ENCODE measurements at places on chromosomes 11 and 22.

DNA sequence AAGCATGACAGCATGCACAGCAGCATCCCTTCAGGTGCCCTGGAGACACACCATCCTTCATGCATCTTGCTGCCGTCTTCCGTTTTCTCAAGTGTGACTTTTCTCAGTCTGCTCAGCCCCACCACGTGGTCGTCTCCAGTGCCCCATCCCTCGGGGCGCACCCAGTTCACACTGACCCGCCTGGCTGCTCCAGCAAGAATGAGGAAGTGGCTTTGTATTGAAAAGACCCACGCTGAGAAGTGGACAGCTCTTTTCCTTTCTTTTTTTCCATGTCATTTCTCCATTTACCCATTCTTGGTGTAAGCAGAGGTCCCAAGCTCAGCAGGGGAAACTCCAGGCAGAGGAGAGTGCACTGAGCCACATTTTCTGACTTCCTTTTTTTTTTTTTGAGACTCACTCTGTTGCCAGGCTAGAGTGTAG is 14.5 kb downstream of the SERPINH1 start:
- H3K36me3 ChIP-seq, result peaks cover 29% of the 10 kb centered on the region
- no peak overlapping the region for H3K4me3 ChIP-seq
- no peaks in the 10 kb centered on the region for H3K4me1 ChIP-seq
- DNase-seq, result no peak
- no peak overlapping the region for H3K27ac ChIP-seq

DNA sequence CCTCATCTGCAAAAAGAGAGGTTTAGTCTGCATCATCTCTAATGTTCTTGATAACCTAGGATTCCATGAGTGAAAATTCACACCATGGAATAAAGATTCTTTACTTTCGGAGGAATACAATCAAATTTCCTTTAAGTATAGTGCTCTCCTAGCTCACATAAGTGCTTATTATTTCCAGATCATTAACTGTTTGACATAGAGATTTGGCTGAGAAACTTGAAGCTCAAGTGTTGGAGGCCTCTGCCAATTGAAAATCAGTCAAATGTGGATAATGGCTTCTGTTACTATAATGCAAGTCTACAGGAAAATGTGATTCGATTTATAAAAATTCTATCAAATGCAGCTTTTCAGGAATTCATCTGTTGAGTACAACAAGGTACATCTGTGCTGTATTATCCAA is 144.6 kb downstream of the KIF18A start:
- no peaks in the 10 kb centered on the region for H3K27me3 ChIP-seq
- no peaks in the 10 kb centered on the region for H3K36me3 ChIP-seq
- no peaks in the 10 kb centered on the region for H3K4me1 ChIP-seq
- H3K4me3 ChIP-seq, result no peak overlapping the region

GRCh38 chr11:94753630-94754029 is 14.5 kb upstream of the AMOTL1 start:
- H3K4me1 ChIP-seq, result no peaks in the 10 kb centered on the region
- H3K27me3 ChIP-seq, result peaks cover 91% of the 10 kb centered on the region
- H3K4me3 ChIP-seq, result no peak overlapping the region
- no peak overlapping the region for H3K27ac ChIP-seq

GRCh38 chr11:2737866-2738265 is 38.1 kb upstream of the KCNQ1OT1 start:
- H3K4me3 ChIP-seq, result no peak overlapping the region
- H3K27ac ChIP-seq, result no peak overlapping the region
- no peaks in the 10 kb centered on the region for H3K27me3 ChIP-seq
- H3K4me1 ChIP-seq, result peaks cover 6% of the 10 kb centered on the region

GRCh38 chr11:15618583-15619032 is 503.9 kb downstream of the INSC start:
- no peak for DNase-seq
- H3K36me3 ChIP-seq, result no peaks in the 10 kb centered on the region
- H3K4me1 ChIP-seq, result peaks cover 18% of the 10 kb centered on the region
- no peak overlapping the region for H3K27ac ChIP-seq
- H3K27me3 ChIP-seq, result no peaks in the 10 kb centered on the region
- no peak overlapping the region for H3K4me3 ChIP-seq

GRCh38 chr11:81725701-81726100 is 1008.0 kb downstream of the FAM181B start:
- no peaks in the 10 kb centered on the region for H3K4me1 ChIP-seq
- no peaks in the 10 kb centered on the region for H3K27me3 ChIP-seq
- no peak for DNase-seq
- H3K27ac ChIP-seq, result no peak overlapping the region
- no peak overlapping the region for H3K4me3 ChIP-seq

- no peak for DNase-seq
- H3K36me3 ChIP-seq, result no peaks in the 10 kb centered on the region
- no peak overlapping the region for H3K4me3 ChIP-seq
- H3K4me1 ChIP-seq, result no peaks in the 10 kb centered on the region
These were observed 22.4 kb upstream of the FLRT1 start for GRCh38 chr11:64013141-64013896.

DNA sequence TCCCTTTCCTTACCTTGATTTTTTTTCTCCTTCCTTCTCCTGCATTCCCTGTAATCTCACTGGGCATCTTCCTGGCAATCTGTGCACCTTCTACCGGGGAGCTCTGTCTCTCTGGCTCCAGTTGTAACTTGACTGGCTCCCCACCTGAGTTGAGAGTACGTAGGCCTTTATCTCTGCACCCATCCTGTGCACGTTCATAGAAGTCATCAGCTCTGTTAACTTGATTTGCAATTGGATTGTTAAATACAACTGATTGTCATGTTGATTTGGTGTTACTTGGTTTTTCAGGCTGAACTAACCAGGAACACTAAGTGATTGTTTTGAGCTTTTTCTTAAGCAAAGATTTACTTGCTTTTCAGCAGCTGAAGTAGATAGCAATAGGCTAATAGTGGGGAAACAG is 11.8 kb downstream of the SWAP70 start:
- H3K4me3 ChIP-seq, result no peak overlapping the region
- no peak for DNase-seq
- H3K27ac ChIP-seq, result peak overlapping the region; percentile 15
- peaks cover 3% of the 10 kb centered on the region for H3K4me1 ChIP-seq

- no peaks in the 10 kb centered on the region for H3K27me3 ChIP-seq
- no peaks in the 10 kb centered on the region for H3K36me3 ChIP-seq
- peaks cover 13% of the 10 kb centered on the region for H3K4me1 ChIP-seq
- H3K4me3 ChIP-seq, result no peak overlapping the region
These were observed 26.0 kb upstream of the HORMAD2 start for GRCh38 chr22:30054067-30054763.

GRCh38 chr22:41576877-41577276 is 12.8 kb downstream of the PMM1 start:
- DNase-seq, result peak; percentile 48
- H3K4me1 ChIP-seq, result no peaks in the 10 kb centered on the region
- H3K36me3 ChIP-seq, result no peaks in the 10 kb centered on the region
- H3K27ac ChIP-seq, result no peak overlapping the region

DNA sequence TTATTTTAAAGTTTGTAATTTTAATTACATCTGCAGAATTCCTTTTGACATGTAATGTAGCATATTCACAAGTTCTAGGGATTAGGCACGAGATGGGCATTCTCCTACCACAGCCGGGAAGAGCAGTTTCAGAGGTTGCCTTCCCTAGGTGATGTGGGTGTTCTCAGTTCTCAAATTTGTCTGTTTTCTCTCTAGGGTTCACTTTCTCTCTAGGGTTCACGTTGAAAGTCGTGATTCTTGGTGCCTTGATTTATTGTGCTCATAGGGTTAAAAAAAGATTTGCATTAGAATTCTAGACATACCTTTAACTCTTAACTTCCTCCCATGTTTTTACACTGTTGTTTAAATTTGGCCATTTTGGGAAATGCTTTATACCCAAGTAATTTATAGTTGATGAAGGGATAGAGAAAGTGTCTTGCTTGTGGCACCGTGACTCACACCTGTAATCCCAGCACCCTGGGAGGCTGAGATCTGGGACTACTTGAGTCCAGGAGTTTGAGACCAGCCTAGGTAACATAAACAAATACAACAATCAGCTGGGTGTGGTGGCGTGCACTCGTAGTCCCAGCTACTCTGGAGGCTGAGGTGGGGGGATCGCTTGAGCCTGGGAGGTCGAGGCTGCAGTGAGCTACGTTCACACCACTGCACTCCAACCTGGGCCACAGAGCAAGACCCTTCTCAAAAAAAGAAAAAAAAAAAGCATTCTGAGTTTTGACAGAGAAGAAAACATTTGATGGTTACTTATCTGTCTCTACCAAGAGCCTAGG is 3.6 kb downstream of the MED15 start:
- H3K4me1 ChIP-seq, result peaks cover 22% of the 10 kb centered on the region
- peak overlapping the region; percentile 92 for H3K27ac ChIP-seq
- no peaks in the 10 kb centered on the region for H3K36me3 ChIP-seq
- H3K27me3 ChIP-seq, result no peaks in the 10 kb centered on the region

DNA sequence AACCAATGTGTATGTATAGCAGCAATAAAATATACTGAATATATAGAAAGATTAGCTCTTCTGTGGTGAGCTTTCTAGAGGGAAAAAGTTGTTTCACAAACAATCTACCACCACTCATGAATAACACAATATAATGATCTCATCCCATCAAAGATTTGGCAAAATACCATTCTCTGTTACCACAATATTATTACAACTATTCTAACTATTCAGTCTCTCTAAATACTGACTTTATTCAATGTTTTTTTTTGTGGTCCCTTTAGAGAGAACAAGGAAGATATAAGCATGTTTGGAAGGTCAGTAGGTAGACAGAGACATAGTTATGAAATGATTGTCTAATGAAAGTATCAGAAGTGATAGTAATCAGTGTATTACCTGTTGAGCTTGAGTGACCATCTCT is 7.8 kb downstream of the CCDC90B start:
- no peak overlapping the region for H3K4me3 ChIP-seq
- no peak for DNase-seq
- no peaks in the 10 kb centered on the region for H3K4me1 ChIP-seq
- peaks cover 39% of the 10 kb centered on the region for H3K36me3 ChIP-seq

GRCh38 chr11:116257883-116258282 is 514.9 kb downstream of the BUD13 start:
- H3K4me3 ChIP-seq, result no peak overlapping the region
- H3K27ac ChIP-seq, result no peak overlapping the region
- H3K36me3 ChIP-seq, result no peaks in the 10 kb centered on the region
- no peaks in the 10 kb centered on the region for H3K27me3 ChIP-seq

GRCh38 chr11:118434553-118435289 is 1.6 kb upstream of the KMT2A start:
- H3K27ac ChIP-seq, result peak overlapping the region; percentile 72
- H3K27me3 ChIP-seq, result no peaks in the 10 kb centered on the region
- peak; percentile 81 for DNase-seq
- peak overlapping the region; percentile 99 for H3K4me3 ChIP-seq
- H3K36me3 ChIP-seq, result no peaks in the 10 kb centered on the region
- H3K4me1 ChIP-seq, result peaks cover 19% of the 10 kb centered on the region

DNA sequence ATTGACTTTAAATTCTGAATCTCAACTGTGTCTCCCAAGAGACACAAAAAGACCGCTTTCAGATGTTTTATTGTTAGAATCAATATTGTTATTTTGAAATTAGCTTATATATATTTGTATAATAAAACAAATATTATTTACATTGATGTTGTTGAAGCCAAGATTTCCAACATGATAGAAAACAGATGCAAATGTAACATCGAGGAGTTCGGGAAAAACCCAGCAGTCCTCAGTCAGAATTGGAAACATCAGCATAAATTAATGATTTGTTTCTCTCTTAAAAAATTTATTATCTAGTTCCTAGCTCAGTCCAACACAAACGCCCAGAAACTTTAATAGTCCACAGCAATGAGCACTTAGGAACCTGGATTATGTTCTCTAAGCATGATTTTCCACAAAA is 1330.4 kb downstream of the TBC1D22A start:
- H3K4me1 ChIP-seq, result no peaks in the 10 kb centered on the region
- no peaks in the 10 kb centered on the region for H3K27me3 ChIP-seq
- DNase-seq, result no peak
- H3K27ac ChIP-seq, result no peak overlapping the region

GRCh38 chr22:21069375-21069774 is 23.6 kb downstream of the LRRC74B start:
- H3K27me3 ChIP-seq, result no peaks in the 10 kb centered on the region
- no peaks in the 10 kb centered on the region for H3K36me3 ChIP-seq
- no peaks in the 10 kb centered on the region for H3K4me1 ChIP-seq
- no peak overlapping the region for H3K27ac ChIP-seq
- H3K4me3 ChIP-seq, result no peak overlapping the region

DNA sequence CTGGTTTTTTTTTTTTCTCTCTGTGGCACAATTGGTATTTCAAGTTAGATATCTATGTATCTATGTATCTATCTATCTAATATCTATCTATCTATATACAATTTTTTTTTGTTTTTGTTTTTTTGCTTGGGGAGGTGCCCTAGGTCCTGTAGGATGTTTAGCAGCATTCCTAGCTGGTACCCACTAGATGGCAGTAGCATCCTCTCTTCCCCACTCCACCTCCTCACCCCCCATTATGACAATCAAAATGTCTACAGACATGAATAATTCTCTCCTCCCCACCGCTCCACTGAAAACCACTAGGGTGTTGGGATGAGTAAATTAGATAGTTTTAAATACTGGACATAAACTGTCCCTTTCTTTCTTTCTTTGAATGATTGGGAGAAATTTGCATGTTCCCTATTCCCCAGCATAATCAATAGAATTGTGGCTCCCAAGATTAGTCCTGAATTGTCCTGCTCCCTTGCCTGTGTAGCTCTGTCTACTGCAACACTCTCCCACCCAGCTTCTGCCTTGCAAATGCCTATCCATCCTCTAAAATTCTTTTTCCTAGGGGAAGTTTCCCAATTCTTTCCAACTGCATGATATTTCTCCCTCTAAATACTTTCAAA is 1152.4 kb downstream of the LRRC4C start:
- H3K4me1 ChIP-seq, result no peaks in the 10 kb centered on the region
- no peaks in the 10 kb centered on the region for H3K27me3 ChIP-seq

DNA sequence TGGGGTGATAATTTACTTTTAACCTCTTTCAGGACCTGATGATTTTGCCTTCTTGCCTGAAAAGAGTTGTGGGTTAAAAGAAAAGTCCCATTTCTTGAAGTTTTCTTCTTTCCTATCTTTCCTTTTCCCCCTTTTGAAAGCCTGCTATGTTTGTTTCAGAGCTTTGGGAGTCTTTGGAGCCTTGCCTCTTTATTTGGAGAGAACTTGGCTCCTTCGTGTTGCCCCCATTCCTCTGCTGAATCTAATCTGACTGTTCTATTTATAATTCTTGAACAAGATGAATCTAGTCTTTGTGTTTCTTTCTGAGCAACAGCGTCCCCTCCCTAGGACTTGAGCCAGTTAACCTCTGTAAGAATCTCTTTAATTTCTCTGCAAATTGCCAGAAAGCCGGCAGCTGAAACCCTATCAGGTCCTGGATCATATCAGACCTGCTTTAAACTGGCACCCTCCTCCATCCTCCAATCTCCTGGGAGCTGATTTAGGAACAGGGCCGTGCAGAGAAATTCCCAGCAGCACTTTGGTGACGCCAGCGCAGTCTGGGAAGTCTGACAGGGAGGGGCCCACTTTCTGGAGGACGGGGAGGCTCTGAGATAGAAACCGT is 289.1 kb upstream of the SORL1-AS1 start:
- H3K36me3 ChIP-seq, result no peaks in the 10 kb centered on the region
- H3K27me3 ChIP-seq, result no peaks in the 10 kb centered on the region
- peak; percentile 97 for DNase-seq
- H3K4me3 ChIP-seq, result no peak overlapping the region

- H3K27me3 ChIP-seq, result no peaks in the 10 kb centered on the region
- no peak overlapping the region for H3K27ac ChIP-seq
- H3K4me3 ChIP-seq, result no peak overlapping the region
- H3K4me1 ChIP-seq, result no peaks in the 10 kb centered on the region
- no peak for DNase-seq
- H3K36me3 ChIP-seq, result no peaks in the 10 kb centered on the region
These were observed 360.6 kb downstream of the BRD1 start for GRCh38 chr22:49466878-49467595.

GRCh38 chr11:33021937-33022336 is 6.3 kb downstream of the DEPDC7 start:
- no peak overlapping the region for H3K27ac ChIP-seq
- no peaks in the 10 kb centered on the region for H3K4me1 ChIP-seq
- no peaks in the 10 kb centered on the region for H3K27me3 ChIP-seq
- no peak for DNase-seq
